Glutamatergic neuron (in vitro differentiated cells): ENCODE measurements at places on chromosomes 4 and X. TPM values are rescaled to one million over a fixed set of nuclear protein-coding genes. Genes with fewer than 3 reads are reported as not detected.
A peak's percentile ranks its signal among the peaks of the same experiment; 100 is the strongest.

The FAM149A gene
- total RNA-seq: 6.8 TPM

The ATP2B3 gene
- 68.0 TPM for total RNA-seq

- DNase-seq: no peak
Observed at GRCh38 chrX:150005027-150005426, 66.7 kb upstream of the EOLA2 start.

- no peak for DNase-seq
Observed at GRCh38 chr4:8699479-8700145, 107.0 kb downstream of the CPZ start.

The BMX gene
- not detected for total RNA-seq

DNA sequence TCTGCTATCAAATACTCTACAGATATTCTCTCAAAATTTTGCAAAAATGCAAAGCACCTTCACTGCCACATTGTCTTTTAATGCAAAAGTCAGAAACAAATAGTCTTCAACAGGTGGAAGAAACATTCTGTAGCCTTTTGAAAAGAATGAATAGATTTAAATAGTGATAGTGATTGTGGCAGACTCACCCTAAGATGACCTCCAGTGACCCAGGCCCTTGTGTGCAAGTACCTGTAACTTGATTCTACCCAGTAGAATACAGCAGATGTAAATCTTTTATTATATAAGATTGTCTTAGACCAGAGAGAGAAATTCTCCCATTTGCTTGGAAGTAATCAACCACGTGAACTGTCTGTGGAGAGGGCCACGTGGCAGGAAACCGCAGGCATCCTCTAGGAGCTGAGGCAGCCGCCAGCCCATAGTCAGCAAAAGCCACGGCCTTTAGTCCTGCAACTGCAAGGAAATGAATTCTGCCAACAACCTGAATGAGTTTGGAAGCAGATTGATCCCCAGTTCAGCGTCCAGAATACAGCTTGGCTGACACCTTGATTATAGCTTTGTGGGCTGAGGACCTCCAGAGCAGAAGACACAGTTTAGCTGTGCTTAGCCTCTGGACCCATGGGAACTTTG, 272.5 kb downstream of the ARHGAP10 start:
- DNase-seq: no peak

The TEC gene
- 0.37 TPM for total RNA-seq

DNA sequence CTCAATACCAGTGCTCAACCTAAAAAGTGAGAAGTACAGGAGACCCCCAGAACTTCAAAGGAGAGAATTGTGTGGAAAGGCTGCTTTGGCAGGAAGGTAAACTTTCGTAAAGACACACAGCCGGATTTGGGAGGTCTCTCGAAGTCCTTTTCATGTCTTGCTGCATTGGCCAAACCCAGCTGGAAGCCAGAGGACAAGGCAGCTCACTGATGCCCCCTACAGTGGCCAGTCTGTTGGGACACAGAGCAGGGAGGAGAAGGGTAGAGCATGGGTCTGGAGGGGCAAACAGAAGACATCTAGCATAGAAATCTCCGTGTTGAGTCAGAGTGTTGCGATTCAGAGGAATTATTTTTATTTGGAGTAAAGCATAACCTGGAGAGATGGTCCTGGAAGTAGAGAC, 198.9 kb downstream of the ANK2 start:
- DNase-seq: peak; percentile 43

GRCh38 chr4:59966758-59967157, 1233.4 kb upstream of the ADGRL3 start:
- DNase-seq: no peak

The BANK1 gene
- not detected for total RNA-seq

- DNase-seq: no peak
Observed at GRCh38 chrX:19846995-19847790, 40.2 kb downstream of the SH3KBP1 start.

GRCh38 chr4:48812866-48813265, 18.0 kb upstream of the OCIAD1 start:
- DNase-seq: no peak
